ENCODE measurements at places on chromosomes 3 and 15.

GRCh38 chr15:55694652-55695150 is 48.3 kb downstream of the PRTG start:
- no peak for DNase-seq

DNA sequence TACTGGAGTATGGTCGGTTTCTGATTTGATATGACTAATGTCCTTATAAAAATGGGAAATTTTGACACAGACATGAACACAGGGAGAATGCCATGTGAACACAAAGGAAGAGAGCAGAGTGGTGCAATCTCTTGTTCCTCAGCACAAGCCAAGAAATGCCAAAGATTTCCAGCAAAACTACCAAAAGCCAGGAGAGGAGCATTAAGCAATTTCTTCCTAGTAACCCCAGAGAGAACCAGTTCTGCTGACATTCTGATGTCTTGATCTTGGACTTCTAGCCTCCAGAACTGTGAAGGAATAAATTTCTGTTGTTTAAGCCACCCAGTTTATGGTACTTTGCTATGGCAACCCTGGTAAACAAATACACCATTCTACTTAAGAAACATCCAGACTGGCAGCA is 227.8 kb upstream of the MRPL3 start:
- DNase-seq, result no peak

- no peak for DNase-seq
Measured at GRCh38 chr15:42584031-42584765, 8.8 kb downstream of the STARD9 start.

GRCh38 chr15:65373163-65373651 is 4.6 kb downstream of the IGDCC3 start:
- no peak for DNase-seq

DNA sequence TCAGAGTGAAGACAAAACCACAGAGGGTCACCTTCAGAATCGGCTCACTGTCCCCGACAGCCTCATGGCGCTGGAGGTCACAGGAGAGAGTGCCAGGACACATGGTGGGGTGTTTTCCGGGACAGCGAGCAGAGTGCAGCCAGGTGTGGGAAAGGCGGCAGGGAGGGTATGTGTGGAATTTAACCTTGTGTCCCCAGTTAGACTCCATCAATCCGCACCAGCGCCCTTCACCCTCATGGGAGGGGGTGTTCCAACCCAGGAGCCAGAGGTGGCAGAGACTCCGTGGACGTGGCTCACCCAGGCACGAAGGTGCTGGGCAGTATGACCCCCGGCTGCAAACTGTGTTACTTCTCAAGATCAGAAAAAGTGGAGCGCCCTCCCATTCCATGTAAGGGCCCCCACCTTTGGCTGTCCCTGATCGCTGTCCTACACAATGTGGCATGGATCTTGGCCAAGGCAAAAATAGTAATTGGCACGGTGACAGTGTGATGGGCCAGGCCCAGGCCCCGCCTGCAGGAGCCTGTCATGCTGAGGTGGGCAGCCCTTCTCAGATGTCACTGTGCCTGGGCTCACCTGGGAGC is 190.3 kb downstream of the XXYLT1 start:
- DNase-seq, result no peak

DNA sequence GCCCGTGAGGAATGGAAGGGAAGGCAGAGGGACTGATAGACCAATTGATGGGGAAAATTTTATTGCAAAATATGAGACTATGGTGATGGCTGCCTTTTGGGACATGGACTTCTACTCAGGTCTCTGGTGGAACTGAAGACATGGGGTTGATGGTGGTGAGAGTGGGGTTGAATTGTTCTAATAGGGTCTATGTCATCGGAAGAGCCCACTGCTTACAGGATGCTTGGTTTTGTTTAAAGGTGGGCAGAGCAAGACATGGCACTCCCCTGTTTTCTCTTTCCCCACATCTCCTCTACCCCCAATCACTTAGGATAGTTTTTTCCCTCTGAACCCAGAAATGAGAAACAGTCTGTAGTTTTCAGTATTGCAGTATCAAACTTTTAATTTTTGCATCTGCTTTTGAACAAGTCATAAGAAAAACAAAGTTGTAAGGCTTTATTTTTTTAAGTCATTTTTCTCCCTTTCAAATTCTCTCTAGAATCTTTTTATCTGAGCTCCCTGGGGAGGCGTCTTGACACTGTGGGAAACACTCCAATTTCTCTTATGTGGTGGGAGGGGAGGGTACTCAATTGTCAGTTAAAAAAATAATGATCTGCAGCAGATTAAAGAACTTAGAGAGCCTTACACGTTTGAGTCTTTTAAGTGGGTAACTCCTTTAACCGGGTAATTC is 276.2 kb upstream of the TBC1D5 start:
- no peak for DNase-seq

DNA sequence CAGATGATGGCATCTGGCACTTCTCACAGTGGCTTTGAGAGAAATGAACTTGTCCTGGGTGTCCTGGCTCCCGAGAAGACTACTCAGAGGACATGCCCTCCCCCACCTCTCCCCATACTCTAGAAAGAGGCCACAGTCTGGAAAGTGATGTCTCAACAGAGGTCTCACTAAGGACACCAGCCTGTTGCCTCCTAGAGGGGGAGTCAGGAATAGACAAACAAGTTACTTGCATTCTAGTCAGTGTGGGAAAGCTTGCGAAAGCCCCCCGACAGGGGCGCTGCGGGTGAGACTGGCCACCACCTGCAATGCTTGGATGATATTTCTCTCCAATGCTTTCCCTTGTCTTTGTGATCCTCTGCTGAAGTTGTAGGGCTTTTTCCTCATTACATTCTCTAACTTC is 17.2 kb downstream of the B4GALT4 start:
- no peak for DNase-seq

DNA sequence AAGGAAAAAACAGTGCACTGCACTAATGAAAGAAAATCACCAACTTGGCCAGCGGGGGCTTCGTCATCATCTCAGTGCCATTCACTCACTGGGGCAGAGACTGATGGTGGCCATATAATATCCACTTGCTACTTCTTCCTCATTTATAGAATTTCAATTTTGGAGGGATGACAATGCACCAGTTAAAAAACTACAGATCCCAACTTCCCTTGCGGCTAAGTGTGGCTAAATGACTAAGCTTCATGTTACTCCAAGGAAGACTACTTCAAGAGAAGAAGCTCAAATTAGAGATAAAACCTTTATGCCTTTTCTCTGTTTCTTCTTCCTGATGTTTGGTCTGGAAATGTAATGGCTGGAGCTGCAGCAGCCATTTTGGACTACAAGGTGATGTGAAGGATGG is 38.8 kb downstream of the NGLY1 start:
- DNase-seq, result no peak

DNA sequence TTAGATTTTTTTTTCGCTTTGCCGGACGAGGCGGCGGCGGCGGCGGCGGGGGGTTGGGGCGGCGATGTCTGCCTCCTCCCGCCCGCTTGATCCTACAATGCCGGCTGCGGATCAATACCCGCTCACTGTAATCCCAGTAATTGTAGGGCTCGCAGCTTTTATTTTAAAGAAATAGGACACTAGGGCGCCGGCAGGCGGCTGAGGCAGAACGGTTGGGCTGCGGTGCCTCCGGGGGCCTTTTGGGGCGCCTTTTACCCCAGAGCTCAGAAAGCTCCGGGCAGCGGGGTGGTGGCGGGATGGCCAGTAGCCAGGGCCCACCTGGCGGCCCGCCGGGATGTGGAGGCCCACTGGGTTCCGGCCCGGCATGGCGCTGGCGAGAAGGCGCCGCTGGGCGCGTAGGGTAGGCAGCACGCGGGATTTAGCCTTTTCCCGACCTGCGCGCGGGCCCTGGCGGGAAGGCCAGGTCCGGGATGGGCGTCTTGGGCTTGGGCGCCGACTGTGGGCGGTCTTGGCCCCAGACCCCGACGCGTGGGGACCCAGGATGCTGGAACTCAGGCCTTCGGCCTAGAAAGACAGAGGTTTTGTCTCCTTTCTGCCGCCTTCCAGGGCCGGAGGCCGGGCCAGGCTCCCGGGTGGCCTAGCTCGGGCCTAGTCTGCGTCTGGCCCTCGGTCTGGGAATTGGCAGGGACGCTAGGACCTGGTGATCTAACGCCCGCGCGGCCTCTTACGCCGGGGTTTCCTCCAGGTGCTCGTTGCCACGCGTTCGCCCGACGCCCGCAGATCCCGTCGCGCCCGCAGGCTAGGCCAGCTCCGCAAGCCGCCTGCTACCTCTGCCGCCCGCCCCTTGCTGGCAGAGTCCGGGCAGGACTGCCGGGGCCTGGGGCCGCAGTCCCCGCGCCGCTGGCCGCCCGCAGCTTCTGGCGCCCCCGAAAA is 15.5 kb upstream of the ONECUT1 start:
- no peak for DNase-seq

DNA sequence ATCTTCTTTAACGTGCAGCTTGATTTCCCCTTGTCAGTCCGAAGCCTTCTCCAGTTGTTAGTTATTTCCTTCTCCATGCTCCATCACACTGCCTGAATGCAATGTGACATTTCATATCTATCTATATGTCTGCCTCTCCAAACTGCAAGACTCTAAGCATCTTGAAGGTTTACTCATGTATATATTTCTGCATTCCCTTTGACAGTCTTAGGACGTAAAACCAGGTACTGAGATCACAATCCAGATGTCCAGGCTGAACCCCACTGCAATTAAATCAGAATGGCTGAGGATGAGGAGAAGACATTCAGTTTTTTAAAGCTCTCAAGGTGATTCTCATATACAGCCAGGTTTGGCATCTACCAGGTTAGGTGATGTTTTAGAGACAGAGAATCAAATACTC is 6.1 kb upstream of the SATB1 start:
- DNase-seq, result no peak
